Testis (tissue), 5 donors: ENCODE measurements at places on chromosomes 2 and 18. TPM values are rescaled to one million over a fixed set of nuclear protein-coding genes. Genes with fewer than 3 reads are reported as not detected.

C1QL2 gene
- not detected for polyA plus RNA-seq

IL36A gene
- not detected for polyA plus RNA-seq

CTAGE1 gene
- 5.2 TPM for polyA plus RNA-seq

ACTG2 gene
- 93.4 TPM for polyA plus RNA-seq

REG3A gene
- polyA plus RNA-seq, result not detected

ZNF2 gene
- 7.1 TPM for polyA plus RNA-seq

ZNF24 gene
- 29.2 TPM for polyA plus RNA-seq

RAX gene
- polyA plus RNA-seq, result not detected

CCDC148 gene
- polyA plus RNA-seq, result 5.7 TPM

DSC2 gene
- polyA plus RNA-seq, result 2.7 TPM

MC4R gene
- not detected for polyA plus RNA-seq

BUB1 gene
- polyA plus RNA-seq, result 70.0 TPM

CFAP221 gene
- 91.2 TPM for polyA plus RNA-seq

GCC2 gene
- polyA plus RNA-seq, result 5.8 TPM

GKN1 gene
- not detected for polyA plus RNA-seq

CD8A gene
- polyA plus RNA-seq, result 2.9 TPM

IFIH1 gene
- polyA plus RNA-seq, result 6.0 TPM

CCDC178 gene
- polyA plus RNA-seq, result 8.6 TPM

PLB1 gene
- polyA plus RNA-seq, result 10.9 TPM

KRTCAP3 gene
- 5.1 TPM for polyA plus RNA-seq

ABCB6 gene
- 94.8 TPM for polyA plus RNA-seq

MEX3C gene
- 254 TPM for polyA plus RNA-seq

SP3 gene
- polyA plus RNA-seq, result 48.1 TPM

MYO3B gene
- 3.5 TPM for polyA plus RNA-seq

PRKAG3 gene
- polyA plus RNA-seq, result 0.40 TPM

SNX17 gene
- polyA plus RNA-seq, result 96.5 TPM

CABYR gene
- polyA plus RNA-seq, result 554 TPM

LAMA1 gene
- 35.7 TPM for polyA plus RNA-seq

ST3GAL5 gene
- 48.2 TPM for polyA plus RNA-seq

DCDC2C gene
- 9.9 TPM for polyA plus RNA-seq

BMP10 gene
- polyA plus RNA-seq, result 0.26 TPM

IL1R1 gene
- polyA plus RNA-seq, result 49.6 TPM

DLX2 gene
- polyA plus RNA-seq, result 0.29 TPM

CD207 gene
- 1.5 TPM for polyA plus RNA-seq

UGT1A9 gene
- polyA plus RNA-seq, result not detected

VAMP5 gene
- polyA plus RNA-seq, result 36.8 TPM

RNF25 gene
- polyA plus RNA-seq, result 57.8 TPM

CHRND gene
- polyA plus RNA-seq, result 0.63 TPM
